Left renal pelvis (tissue), 4 donors: ENCODE measurements at places on chromosomes 5 and 9.

GRCh38 chr5:145110181-145110580, 725.0 kb downstream of the PRELID2 start:
- DNase-seq = no peak

DNA sequence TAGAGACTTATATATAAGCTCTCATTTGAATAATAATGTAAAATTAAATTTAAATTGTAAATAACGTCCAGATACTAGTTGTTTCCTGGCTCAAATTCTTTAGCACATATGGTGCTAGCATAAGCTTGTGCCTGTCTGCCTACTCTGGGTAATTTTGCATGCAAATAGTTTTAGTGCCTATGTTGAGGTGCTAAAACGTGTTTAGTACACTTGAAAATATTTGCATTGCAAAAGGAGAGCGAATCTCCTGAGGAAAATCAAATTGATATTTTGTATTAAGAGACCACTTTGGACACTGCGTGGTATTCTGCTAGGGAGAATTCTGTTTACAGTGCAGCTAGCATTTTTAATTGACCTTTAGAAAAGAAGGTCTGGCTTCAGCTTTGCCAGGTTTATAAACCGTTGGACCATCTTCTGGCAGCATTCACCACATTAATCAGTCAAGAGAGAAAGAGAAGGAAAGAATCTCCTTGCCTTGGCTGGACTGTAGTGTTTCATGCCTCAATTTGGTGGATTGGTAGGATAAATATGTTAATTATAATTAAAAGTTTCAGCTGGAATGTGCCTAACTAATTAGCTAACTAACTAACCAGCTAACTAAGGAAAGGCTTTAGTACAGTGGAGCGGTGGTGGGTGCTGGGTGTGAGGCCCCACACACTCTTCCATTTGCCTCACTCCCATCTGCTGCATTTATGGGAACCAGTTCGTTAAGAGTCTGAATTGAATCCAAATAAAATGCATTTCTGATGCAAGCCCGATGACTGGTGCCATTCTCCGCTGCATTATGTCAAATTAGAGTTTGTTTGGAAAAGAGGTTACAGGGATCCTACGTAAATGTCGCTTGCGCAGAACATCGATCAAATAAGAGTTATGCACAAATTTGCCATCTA, 150.1 kb upstream of the MPDZ start:
- no peak for DNase-seq

DNA sequence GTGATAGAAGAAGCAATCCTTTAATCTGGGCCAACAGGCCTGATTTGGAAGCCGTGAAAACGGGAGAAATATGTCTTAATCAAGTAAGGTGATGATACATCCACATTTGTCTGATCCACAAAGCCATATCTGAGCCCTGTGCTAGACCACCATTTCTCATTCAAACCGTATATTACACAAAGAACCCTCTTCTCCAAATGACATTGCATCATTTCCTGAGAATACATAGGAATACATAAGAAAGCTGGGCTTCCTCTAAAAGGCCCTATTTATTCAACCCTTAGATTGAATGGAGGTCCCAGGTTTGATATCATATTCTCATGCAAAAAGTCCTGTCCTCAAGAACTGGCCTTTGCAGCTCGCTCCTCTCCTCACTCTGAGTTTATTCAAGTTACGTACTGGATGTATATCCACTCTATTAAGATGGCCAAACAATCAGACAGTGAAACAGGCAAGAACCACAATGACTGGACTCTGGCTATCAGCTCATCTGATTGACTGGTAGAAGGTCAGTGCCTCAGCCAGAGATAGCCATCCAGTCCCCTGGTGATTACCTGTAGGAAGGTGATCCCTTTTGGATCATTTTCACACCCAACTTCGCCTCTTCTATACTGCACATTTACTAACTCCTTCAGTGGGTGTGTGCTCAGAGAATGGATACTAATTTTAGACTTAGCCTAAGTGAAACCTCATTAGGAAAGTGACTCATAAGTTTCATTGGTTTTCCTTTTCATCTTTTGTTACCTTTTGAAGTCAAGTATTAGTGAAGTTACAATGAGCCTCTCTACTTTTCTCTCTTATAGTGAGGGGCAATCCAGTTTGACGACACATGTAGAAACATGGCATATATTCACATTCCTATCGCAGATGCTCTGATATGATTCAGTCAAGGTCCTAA, 167.6 kb upstream of the WWC1 start:
- DNase-seq = no peak

GRCh38 chr9:134491196-134491835, 150.3 kb upstream of the COL5A1 start:
- DNase-seq = no peak

GRCh38 chr5:37736397-37736796, 103.4 kb downstream of the GDNF start:
- no peak for DNase-seq

DNA sequence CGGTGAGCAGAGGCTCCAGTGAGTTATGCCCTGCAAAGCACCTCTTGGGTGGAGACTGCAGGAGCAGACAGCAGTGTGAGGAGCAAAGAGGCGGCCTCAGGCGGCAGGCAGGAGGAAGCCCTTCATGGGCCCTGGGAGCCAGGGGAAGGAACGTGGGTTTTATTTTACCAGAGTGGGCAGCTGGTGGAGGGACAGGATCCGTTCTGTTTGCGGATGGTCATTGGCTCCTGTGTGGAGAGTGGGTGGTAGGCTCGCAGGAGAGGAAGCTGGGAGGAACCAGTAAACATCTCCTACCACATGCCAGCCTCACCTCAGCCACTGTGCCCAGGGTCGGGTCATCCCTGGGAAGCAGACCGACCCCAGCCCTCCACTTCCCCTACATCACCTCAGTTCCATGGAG, 24.4 kb downstream of the HNRNPH1 start:
- DNase-seq = no peak

DNA sequence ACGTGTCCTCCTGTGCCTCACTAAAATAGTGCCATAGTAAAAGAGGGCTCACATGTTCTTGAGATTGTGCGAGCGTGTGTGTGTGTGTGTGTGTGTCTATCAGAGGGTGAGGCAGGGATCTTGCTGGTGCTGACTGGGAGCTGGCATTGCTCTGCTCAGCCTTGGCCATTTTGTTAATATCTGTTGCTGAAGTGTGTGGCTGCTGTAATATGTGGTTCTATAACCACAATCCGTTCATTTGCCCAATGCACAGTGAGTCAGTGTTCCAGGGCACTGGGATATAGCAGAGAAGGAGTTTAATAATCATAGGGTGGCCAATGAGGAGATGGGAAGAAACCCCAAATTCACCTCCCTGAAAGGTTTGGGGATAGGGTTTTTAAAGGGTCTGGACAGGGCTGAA, 61.3 kb downstream of the RASGRF2 start:
- no peak for DNase-seq

DNA sequence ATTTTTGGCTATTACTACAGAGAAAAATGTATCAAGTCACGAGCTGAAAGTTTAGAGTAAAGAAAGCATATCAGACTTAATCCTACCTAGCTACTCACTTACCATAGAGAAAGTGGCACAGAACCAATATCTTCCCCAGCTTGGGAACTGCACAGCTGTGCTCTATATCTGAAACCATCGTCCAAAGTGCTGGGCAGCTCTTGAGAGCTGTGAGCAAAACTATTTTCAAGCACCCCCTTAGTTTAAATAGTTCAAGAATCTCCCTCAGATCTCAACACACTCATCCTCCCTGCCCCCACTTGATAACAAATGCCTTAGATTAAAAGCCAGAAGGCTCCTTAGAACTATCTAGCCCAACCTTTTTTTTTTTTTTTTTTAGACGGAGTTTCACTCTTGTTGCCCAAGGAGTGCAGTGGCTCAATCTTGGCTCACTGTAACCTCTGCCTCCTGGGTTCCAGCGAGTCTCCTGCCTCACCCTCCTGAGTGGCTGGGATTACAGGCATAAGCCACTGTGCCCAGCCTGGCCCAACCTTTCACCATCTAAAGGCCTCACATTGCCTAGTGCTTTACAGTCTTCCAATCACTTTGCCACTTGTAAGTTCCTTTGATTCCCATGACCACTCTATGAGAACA, 94.2 kb upstream of the APC start:
- no peak for DNase-seq

GRCh38 chr5:159091596-159092331, 8.0 kb downstream of the EBF1 start:
- DNase-seq = no peak

DNA sequence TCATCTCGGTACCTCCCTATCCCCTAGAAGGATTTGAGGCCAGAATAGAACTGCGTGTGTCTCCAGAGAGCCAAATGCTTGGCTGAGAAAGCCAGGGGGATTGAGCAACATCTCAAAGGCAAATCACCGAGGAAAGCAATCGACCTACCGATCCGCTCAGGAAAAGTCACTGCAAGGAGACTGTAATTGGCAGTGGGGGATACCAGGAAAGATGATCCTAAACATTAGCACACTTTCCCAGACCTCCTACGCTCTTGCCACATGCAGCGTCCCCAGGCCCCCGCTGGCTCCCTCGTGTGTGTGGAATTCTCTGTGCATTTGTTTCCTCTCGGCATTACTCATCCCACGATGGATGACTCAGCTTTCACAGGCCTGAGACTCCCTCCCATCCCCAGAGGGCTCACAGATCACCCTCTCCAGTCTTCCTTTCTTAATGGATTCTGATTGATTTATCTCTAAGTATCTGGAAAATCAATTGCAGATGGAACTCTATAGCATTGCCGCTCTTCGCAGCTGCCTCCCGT, 82.2 kb upstream of the ICE1 start:
- no peak for DNase-seq
